ENCODE measurements at places on chromosomes 5 and 9. TPM values are rescaled to one million over a fixed set of nuclear protein-coding genes. Genes with fewer than 3 reads are reported as not detected.

- H3K36me3 ChIP-seq: no peaks in the 10 kb centered on the region
- no peak overlapping the region for H3K4me3 ChIP-seq
- no peak overlapping the region for H3K27ac ChIP-seq
- no peaks in the 10 kb centered on the region for H3K27me3 ChIP-seq
- DNase-seq: no peak
These were observed 97.6 kb upstream of the ANXA1 start for GRCh38 chr9:73054091-73054490.

- peaks cover 15% of the 10 kb centered on the region for H3K4me1 ChIP-seq
- H3K4me3 ChIP-seq: no peak overlapping the region
- peak; percentile 89 for DNase-seq
- H3K27ac ChIP-seq: peak overlapping the region; percentile 29
These were observed 37.6 kb downstream of the ALG2 start for GRCh38 chr9:99184110-99184474.

GRCh38 chr5:1763548-1763911, 36.1 kb downstream of the MRPL36 start:
- DNase-seq: no peak
- no peaks in the 10 kb centered on the region for H3K36me3 ChIP-seq
- H3K4me1 ChIP-seq: no peaks in the 10 kb centered on the region

The LAMC3 gene
- total RNA-seq: not detected

GRCh38 chr5:165232509-165233028, 1727.2 kb downstream of the MAT2B start:
- no peak overlapping the region for H3K27ac ChIP-seq
- no peaks in the 10 kb centered on the region for H3K4me1 ChIP-seq
- H3K27me3 ChIP-seq: no peaks in the 10 kb centered on the region
- no peaks in the 10 kb centered on the region for H3K36me3 ChIP-seq
- no peak for DNase-seq

DNA sequence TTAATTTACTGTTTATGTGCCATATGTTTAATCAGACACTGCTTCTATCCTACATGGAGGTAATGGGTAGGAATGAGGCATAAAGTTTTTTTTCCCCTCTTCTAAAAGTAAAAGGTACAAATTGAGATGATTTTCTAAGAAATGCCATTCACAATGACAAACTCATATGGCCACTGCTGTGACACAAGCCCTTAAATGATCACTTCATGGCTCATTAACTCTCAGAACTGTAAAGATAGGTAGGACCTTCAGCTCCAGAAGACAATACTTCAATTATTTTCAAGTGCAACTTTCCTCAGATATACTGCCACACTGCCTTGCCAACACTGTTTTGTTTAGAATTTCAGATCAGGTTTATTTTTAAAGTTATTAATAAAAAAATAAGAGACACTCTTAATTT, 362.9 kb upstream of the ZNF608 start:
- no peaks in the 10 kb centered on the region for H3K27me3 ChIP-seq
- no peak overlapping the region for H3K4me3 ChIP-seq
- no peaks in the 10 kb centered on the region for H3K36me3 ChIP-seq
- DNase-seq: no peak
- H3K27ac ChIP-seq: no peak overlapping the region

DNA sequence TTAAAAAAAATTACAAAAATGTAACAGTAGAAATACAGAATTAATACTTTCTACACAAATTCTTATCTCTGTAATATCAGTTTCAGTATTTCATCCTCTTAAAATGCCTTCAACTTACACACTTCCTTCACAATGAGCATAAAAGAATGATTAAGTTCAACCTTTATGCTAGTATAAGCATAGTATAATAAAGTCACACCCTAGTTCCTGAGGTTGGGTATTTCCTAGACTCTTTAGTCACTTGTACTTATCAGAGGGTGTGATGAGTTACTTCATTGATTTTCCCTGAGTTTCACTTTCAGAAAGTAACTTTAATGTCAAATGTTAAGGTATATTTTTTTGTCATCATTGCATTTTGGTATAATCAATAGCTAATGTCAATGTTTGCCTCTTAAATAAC, 302.4 kb downstream of the PDE4D start:
- H3K27ac ChIP-seq: no peak overlapping the region
- no peak overlapping the region for H3K4me3 ChIP-seq
- H3K4me1 ChIP-seq: peaks cover 19% of the 10 kb centered on the region
- H3K27me3 ChIP-seq: no peaks in the 10 kb centered on the region

GRCh38 chr5:107653685-107654084, 17.1 kb downstream of the EFNA5 start:
- H3K36me3 ChIP-seq: no peaks in the 10 kb centered on the region
- H3K4me3 ChIP-seq: no peak overlapping the region
- peaks cover 7% of the 10 kb centered on the region for H3K4me1 ChIP-seq
- no peak overlapping the region for H3K27ac ChIP-seq

DNA sequence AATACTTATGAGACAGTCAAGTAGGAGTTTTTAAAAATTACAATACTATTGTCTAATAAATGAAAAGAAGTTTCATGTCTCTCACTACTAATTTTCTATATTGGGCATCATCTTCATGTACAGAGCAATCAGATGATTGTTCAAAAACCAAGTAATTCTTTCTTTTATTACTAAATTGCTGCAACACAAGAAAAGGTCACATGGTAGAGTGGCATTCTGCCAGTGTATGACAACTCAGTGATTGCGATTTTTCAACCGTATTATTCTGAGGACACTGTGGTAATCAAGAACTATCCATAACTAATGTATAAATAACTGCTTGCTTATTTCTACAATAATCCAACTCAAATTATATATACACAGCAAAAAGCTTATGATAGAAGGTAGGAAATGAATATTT, 96.7 kb upstream of the GRHPR start:
- H3K27ac ChIP-seq: no peak overlapping the region
- no peaks in the 10 kb centered on the region for H3K36me3 ChIP-seq
- no peak for DNase-seq
- H3K4me3 ChIP-seq: no peak overlapping the region
- H3K27me3 ChIP-seq: no peaks in the 10 kb centered on the region

The NMUR2 gene
- not detected for total RNA-seq

The FGF10 gene
- total RNA-seq: 3.7 TPM

DNA sequence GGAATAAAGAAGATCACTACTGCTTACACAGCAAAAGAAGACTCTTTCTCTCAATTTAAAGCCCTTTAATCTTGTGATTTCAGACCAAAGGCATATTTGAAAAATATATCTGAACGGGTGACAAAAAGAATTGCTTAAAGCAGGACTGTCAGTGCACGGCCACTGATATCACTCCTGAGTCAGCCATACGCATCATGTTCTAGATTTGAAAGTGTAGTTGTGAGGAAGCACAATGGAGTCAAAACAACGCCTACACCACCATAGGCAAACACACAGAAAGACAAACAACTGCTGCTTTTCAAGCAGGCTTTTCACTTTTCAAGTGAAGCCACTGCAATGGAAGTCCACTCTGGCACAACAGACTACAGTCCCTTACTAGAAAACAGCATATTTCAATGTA, 141.7 kb downstream of the AUH start:
- no peak for DNase-seq
- H3K4me1 ChIP-seq: no peaks in the 10 kb centered on the region
- H3K27me3 ChIP-seq: no peaks in the 10 kb centered on the region
- H3K4me3 ChIP-seq: no peak overlapping the region
- peak overlapping the region; percentile 64 for H3K27ac ChIP-seq
- peaks cover 6% of the 10 kb centered on the region for H3K36me3 ChIP-seq

DNA sequence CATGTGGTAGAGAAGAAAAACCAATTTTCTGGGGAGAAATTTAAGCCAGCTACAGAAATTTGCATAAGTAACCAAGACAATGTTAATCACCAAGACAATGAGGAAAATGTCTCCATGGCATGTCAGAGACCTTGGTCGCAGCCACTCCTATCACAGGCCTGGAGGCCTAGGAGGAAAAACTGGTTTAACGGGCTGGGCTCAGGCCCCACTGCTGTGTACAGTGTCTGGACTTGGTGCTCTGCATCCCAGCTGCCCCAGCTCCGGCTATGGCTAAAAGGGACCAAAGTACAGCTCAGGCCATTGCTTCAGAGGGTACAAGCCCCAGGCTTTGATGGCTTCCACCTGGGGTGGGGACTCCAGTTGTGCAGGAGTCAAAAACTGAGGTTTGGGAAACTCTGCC, 1075.1 kb upstream of the CDH18 start:
- DNase-seq: no peak
- H3K27ac ChIP-seq: no peak overlapping the region
- H3K4me1 ChIP-seq: no peaks in the 10 kb centered on the region
- H3K4me3 ChIP-seq: no peak overlapping the region
- no peaks in the 10 kb centered on the region for H3K36me3 ChIP-seq
- no peaks in the 10 kb centered on the region for H3K27me3 ChIP-seq

- H3K27me3 ChIP-seq: no peaks in the 10 kb centered on the region
- H3K27ac ChIP-seq: no peak overlapping the region
- no peaks in the 10 kb centered on the region for H3K36me3 ChIP-seq
- DNase-seq: peak; percentile 47
- H3K4me3 ChIP-seq: no peak overlapping the region
- H3K4me1 ChIP-seq: peaks cover 22% of the 10 kb centered on the region
These were observed 210.8 kb downstream of the SEMA6A start for GRCh38 chr5:116363780-116364179.
